ENCODE measurements at places on chromosomes 2 and 18.

- DNase-seq, result peak; percentile 18
These were observed 761.8 kb upstream of the ACVR2A start for GRCh38 chr2:147082850-147083522.

DNA sequence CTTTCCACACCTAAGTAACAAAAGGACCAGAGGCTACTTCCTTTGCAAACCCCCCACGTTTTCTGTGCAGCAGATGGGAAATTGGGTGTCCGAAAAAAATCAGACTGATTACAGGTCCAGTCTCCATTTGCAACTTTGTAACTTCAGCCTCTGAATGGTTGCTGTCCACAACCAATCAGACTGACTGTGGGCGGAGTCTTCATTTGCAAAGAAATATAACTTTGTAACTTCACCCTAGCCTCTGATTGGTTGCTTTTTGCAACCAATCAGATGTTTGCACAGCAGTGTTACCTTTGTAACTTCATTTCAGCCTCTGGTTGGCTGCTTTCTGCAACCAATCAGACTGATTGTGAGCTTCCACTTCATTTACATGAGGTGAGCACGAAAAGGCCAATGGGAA, 27.8 kb upstream of the CACNB4 start:
- no peak for DNase-seq

DNA sequence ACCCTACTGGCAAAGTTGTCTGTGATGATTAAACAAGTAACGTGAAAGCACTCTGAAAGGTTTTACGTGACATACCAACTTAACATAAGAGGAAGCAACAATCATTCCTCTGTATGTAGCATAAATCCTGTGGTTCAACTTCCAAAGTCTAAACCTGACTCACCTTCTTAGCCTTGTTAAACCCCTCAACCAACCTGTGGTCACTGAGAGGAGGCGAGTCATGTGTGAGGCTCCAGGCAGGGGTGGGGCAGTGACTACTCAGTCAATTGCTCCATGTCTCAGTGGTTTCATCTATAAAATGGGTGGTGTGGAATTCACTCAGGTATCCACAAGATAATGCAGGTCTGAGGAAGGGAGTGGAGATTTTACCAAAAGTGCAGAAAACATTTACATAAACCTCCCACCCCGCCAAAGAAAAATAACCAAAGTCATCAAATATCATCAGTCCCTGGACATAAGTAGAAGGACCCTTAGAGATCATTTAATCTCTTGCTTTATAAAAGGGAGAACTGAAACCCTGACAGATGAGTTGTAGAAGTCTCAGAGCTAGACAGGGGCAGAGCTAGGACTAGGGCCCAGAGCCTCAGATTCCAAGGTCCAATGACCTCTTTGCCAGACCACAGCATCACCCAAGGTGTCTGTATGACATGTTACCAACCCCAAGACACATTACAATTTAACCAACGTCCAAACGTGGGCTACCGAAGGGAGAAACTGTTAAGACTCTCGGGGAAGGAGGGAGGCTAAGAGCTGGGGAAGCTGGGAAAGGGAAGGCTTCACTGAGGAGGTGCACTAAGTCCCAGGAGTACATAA, 3.7 kb upstream of the PCBP1 start:
- DNase-seq, result peak; percentile 42

- no peak for DNase-seq
These were observed 16.9 kb upstream of the CYBRD1 start for GRCh38 chr2:171505374-171505773.

GRCh38 chr2:213145715-213146242, 5.6 kb downstream of the IKZF2 start:
- DNase-seq, result no peak

DNA sequence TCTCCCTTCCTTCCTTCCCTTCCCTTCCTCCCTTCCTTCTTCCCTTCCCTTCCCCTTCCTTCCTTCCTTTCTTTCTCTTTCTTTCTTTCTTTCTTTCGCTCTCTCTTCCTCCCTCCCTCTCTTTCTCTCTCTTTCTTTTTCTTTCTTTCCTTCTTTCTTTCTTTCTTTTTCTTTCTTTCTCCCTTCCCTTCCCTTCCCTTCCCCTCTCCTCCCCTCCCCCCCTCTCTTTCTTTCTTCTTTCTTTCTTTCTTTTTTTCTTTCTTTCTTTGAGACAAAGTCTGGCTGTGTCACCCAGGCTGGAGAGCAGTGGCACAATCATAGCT, 34.8 kb downstream of the GATA6 start:
- DNase-seq, result no peak

DNA sequence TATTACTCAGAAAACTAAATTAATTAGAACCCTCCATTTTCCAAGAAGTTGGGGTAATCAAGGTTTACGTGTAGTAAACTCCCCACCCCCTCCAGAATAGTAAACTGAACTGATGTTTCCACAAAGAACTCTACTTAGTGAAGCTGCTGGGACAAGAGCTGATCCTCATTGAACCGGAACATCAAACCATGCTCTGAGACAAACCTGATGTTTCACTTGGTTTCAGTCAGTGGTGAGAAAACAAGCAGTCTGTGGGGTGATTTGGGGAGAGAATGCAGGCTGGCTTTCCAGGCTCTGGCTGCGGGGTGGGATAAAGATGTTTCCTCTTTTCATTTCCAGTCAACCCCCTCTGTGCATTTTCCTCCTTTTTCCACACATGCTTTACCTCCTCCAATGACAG, 38.2 kb downstream of the CELF4 start:
- DNase-seq, result no peak

- no peak for DNase-seq
These were observed 39.3 kb downstream of the CENPO start for GRCh38 chr2:24832521-24832920.

DNA sequence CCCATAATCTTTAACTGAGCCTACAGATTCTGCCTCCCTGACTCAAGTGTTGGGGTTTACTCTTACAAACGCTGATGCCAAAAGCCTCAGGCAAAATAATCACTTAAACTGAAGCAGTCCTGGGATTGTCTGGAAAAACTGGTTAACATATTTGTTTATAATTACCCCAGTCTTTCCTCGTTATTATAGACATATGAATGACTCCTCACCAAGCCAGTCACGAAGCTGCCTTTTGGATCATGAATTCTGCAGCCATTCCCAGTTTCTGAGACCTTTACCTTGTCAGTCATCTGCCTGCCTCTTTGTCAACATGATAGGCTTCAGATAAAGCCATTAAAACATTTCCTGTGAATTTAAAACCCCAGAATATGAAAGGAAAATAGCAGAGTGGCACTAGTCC, 46.4 kb downstream of the MREG start:
- no peak for DNase-seq

DNA sequence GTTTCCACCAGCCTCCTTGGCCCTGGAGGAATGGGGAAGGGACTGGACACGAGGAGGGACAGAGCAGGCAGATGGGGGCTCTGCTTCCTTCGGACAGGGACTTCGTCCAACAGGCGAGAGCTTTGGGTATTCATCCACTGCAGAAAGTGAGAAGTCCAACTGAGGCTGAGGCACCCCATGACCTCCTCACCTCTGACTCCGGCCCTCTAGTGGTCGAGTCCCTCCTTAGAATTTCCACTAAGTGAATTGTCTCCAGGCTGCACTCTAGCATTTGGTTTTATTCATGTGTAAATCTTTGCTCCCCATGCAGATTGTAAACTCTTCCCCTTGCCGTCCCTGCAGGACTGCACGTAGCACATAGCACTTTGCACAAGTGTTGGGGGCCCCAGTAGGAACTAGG, 75.6 kb downstream of the TMEM247 start:
- DNase-seq, result no peak

GRCh38 chr2:225090746-225091145, 48.5 kb upstream of the DOCK10 start:
- no peak for DNase-seq

GRCh38 chr2:218465987-218466633, 47.2 kb downstream of the VIL1 start:
- no peak for DNase-seq

DNA sequence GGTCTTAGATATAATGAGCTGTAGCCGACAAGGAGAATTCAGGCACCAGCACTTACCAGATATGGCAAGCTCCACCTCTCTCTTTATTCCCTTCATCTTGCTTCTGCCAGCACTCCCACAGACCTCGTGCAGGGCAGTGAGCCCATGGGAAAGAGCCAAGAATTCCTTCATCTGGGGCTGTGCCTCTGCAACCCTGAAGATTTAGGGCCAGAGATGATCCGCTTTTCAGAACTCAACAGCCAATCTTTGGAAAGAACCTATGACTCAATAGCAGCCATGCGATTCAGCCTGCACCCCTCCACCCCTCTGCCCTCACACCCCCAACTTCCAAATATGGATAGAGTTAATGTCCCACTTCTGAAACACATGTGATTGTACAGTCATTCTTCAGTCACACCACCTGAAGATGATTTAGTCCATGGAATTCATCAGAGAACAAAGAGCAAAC, 533.7 kb upstream of the TNP1 start:
- no peak for DNase-seq

DNA sequence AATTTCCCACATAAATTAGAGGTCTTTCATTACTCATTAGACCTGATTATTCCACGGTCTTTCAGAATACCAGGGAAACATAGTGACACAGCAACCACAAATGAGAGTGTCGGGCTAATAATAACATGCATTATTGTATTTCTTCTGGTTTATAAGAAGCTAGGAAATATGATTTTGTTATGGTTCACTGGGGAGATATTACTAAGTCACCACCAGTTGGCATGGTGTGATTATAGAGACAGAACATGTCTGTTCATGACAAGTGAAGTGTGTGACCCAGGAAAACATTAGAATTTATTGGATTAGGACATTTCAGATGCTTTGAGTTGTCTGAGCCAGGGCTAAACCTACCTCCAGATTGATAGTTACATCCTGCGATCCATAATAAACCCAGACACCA, 494.4 kb downstream of the FBXO15 start:
- DNase-seq, result no peak

DNA sequence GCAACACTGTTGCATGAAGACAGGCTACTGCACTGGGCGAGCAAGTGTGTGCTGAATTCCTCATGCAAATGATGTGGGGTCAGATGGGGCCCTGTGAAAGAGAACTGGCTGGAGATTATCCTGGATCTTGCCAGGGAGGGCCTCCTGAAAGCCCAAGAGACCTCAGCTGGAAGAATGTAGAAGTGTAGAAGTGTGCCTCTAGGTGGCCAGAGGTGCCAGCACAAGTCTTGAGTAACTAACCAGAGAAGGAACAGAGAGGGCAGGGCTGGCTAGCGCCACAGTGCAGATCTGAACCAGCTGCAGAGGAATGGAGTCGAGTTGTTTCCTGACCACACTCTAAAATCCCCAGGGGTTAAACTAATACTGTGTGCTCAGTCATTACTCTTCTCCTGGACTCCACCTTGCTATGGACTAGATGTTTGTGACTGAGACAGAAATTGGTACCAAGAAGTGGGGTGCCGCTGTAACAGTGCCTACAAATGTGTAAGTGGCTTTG, 399.3 kb downstream of the LRATD1 start:
- no peak for DNase-seq

DNA sequence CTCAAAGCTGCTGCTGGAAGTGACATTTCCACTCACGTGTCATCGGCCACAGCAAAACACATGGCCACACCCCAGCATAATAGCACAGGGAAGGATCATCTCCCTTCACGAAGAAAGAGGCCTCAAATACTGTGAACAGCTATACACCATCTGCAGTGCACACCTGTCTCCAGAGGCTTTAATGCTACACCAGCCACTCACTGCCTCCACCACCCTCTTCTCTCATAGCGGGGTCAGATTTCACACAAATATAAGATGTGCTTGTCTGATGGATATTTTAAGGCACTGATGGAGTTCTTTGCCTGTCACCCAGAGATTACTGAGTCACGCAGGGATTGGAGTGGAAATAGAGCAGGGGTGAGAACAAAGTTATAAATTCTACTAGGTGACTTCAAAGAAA, 374.0 kb downstream of the ZNF516 start:
- DNase-seq, result no peak

DNA sequence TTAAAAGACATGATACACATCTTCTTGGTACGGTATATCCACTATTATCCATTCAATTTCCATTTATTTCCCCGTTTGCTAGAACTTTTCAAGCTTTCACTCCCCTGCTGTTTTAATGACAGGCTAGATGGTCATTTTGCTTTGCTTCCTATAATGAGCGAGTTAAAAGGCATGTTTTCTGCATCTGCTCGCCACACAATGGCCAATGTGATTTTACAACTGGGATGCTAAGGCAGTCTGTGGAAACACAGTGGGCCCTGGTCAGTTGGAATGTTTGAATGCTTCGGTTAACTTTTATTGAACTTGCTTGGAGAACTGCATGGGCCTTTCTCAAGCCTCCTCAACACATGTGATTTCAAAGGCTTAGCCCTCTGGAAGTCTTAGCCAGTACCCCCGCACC, 48.4 kb upstream of the TNP1 start:
- no peak for DNase-seq
